ENCODE measurements at places on chromosomes 11 and 22.
A peak's percentile ranks its signal among the peaks of the same experiment; 100 is the strongest.

GRCh38 chr11:94734563-94735275, 33.4 kb upstream of the AMOTL1 start:
- DNase-seq = no peak

DNA sequence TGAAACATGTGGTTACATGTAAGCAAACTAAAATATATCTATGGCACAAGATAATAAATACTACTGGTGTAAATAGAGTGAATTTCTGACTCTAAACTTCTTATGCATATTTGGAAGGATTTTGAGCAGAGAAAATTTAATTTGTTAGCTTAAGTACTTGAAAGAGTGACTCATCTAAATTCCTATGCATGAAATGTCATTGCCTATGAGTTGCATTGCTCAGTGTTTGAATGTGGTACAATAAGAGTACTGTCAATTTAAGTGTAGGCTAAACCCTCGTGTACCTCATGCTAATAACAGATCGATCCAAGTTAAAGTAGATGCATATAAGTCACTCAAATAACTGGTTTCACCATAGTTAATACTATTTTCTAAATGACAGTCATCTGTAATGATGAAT, 5.3 kb upstream of the CARD18 start:
- peak; percentile 30 for DNase-seq

GRCh38 chr11:15968461-15969130, 387.8 kb downstream of the SOX6 start:
- DNase-seq = no peak

DNA sequence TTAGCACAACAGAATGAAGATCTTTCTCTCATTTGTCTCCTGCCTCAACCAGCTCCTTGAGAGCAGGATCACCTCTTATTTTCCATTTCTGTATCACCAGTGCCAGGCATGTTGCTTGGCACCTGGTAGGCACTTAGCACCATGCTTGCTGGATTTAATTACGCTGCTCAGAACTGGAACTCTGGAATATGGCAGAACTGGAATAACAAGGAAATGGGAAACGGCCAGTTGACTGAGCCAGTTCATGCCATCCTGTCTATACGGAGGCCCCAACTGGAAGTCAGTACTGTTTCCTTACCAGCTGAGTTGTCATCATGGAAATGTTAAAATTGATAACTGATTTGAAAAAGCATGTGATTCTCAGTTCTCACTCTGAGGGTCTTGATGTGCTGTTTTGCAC, 69.5 kb upstream of the YWHAH start:
- DNase-seq = no peak

- DNase-seq = no peak
Measured at GRCh38 chr11:28903716-28904115, 795.5 kb downstream of the METTL15 start.

DNA sequence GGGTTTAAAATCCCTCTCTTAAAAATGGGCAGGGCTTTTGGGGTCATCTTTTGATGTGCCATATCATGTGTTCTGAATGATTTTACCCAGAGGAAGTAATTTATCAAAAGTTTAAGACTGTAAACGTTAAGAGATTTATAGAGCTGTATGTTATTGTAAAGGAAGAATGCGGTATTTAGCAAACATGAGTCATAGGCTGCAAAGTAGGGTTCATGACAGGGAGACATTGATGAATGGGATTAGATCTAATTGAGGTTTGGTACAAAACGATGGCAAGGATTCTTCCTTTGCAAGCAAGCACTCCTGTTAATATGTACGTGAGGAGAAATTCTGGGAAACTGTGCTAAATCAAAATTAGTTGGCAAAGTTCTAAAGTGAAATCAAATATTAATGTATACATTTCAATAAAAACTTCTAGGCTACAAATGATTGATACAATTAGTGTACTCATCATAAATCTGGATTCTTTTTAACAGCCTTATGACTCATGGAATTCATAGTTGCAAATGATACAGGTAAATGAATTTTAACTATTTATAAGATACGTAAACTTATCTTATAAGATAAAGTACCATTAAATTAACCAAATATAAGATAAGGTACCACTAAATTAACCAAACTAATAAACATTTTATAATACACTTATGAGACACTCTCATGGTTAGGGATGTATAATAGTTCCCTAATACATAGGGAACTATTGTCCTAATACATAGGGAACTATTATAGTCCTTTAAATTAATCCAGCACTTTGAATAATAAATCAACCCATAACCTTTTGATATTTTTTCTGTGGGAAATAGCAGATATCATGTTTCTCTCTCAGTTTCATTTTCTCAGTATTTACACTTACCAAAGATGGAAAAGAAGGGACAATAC, 58.4 kb downstream of the KIF18A start:
- peak; percentile 17 for DNase-seq

- no peak for DNase-seq
Measured at GRCh38 chr11:112310419-112310818, 49.8 kb upstream of the PLET1 start.

- DNase-seq = no peak
Measured at GRCh38 chr22:19703869-19704268, 10.4 kb upstream of the SEPTIN5 start.

DNA sequence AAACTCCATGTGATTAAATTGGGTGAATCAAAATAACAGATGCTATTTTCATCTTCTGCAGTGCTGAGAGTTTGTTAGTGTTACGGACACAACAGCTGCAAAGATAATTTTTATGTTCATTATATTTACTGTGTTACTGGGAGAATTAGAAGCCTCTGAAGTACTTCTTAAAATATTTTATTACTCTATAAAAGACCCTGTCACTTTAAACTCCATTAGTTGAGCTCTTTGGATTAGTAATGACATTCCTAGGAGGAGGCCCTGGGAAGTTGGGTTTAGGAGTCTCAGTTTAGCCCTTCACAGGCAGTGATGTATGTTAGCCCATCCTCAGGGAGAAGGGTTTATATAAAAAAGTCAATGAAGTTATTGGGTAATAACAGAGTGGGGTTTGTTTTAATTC, 596.7 kb downstream of the JRKL start:
- no peak for DNase-seq

- DNase-seq = no peak
Measured at GRCh38 chr11:130653838-130654636, 205.6 kb downstream of the ADAMTS15 start.

GRCh38 chr22:39367035-39367434, 17.2 kb downstream of the SYNGR1 start:
- DNase-seq = no peak

- DNase-seq = no peak
Measured at GRCh38 chr11:96023275-96023674, 99.4 kb upstream of the MTMR2 start.

- DNase-seq = peak; percentile 70
Measured at GRCh38 chr11:1639102-1639620, 9.6 kb downstream of the KRTAP5-5 start.

GRCh38 chr11:7983832-7984590, 3.1 kb upstream of the EIF3F start:
- DNase-seq = no peak

DNA sequence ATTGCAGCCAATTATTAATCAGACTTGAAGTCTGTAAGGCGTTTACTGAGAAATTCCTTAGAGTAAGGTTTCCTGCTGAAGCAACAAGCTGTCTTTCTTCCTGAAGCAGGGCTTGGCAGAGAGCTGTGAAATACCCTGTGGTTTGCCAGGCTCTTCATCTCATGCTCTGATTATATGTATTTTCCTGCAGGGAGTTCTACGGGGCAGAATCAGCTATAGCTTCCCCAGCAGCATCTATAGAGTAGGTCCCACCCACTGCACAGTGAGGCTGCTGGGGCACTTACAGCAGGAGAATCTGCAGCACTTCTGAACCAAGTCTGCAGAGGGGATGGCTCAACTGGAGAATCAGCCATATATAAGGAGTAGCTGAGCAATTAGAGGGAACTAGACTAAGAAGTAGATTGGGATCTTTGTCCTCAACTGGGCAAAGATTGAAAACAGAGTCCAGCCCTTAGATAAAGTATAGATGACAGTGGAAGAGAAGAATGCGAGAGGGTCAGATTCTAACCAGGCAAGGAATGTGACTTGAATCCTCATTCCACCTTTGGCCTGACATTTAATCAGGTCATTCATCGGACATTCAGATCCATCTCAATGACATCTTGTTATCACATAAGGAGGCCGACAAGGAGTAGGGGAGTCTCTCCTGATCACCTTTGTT, 37.6 kb downstream of the CNTF start:
- DNase-seq = no peak

DNA sequence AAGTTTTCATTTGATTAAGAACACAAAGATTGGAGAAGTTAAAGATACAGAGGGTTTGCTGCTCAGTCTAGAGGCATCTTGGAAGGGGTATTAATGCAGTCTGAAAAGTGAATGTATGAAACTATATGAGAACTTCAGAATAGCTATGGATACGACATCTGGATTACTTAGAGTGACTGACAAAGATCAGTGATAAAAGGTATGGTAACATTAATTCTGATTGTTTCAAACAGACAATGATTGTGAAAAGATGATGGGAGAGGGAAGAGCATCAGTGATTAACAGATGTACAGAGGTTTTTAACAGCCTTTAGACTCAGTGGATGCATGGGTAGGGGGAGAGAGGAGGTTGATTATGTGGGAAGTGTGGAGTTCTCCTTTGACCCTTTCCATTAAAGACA, 919.4 kb upstream of the CNTN5 start:
- no peak for DNase-seq

- peak; percentile 48 for DNase-seq
Measured at GRCh38 chr22:49305214-49305965, 522.3 kb downstream of the BRD1 start.

DNA sequence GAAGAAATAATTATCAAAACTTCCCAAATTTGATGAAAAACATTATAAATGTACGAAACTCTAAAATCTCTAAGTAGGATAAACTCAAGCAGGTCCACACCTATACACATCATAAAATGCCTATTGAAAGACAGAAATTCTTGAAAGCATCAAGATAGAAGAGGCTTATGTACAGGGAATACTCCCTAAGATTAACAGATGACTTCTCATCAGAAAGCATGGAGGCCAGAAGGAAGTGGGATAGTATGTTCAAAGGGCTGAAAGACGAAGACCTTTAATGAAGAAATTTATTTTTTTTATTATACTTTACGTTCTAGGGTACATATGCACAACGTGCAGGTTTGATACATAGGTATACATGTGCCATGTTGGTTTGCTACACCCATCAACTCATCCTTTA, 45.3 kb upstream of the KCNA4 start:
- no peak for DNase-seq

DNA sequence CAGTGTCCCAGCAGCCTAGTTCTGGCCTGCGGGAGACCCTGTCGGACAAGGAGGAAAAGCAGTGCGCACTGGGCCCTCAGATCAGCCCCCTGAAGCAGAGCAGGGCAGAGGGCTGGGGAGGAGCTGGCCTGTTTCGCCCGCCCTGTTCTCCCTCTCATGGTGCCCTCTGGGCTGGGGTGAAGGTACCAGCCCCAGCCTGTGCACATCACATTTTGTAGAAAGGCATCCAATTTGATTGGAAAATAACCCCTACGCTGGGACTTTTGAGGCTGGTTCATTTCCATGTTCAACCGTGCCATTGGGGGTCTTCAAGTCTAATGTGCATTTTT, 832 bp upstream of the NAP1L4 start:
- no peak for DNase-seq

DNA sequence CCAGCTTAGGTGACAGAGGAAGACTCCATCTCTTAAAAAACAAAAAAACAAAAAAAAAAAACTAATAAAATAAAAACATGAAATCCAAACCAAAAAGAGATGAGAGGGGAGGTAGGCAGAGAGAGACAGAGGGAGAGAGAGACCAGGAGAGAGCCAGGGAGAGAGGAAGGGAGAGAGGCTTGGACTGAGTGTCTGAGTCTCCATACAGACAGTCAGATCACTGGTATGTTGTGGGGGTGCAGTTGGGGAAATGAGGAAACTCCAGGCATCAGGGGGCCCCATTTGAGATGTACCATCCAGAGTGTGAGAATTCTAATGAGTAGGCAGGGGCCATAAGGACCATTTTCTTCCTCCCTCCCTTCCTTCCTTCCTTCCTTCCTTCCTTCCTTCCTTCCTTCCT, 53.1 kb upstream of the SEPTIN5 start:
- DNase-seq = no peak
